ENCODE measurements at places on chromosomes 12 and 14.

- peaks cover 18% of the 10 kb centered on the region for H3K4me1 ChIP-seq
- H3K27me3 ChIP-seq: no peaks in the 10 kb centered on the region
- H3K27ac ChIP-seq: peak overlapping the region; percentile 95
- H3K36me3 ChIP-seq: peaks cover 62% of the 10 kb centered on the region
These were observed 137.1 kb downstream of the MON2 start for GRCh38 chr12:62603811-62604098.

DNA sequence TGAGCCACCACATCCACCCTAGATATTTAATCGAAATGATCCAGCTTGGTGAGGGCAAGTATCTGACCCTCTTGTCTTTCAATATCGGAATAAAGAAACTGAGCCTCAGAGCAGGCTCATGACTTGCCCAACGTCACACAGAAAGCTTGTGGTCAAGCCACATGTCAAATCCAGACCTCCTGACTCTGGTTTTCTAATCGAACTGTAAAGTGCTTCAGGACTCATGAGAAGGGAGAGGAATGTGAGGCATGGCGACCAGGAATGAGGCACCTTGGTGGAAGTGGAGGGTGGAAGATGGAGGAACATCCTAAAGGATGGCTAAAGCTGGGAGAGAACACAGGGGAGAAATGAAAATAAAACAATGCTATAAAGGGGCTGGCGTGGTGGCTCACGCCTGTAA is 27.9 kb upstream of the SPPL3 start:
- peaks cover 9% of the 10 kb centered on the region for H3K4me1 ChIP-seq
- H3K36me3 ChIP-seq: peaks cover 15% of the 10 kb centered on the region
- peaks cover 13% of the 10 kb centered on the region for H3K27me3 ChIP-seq
- no peak overlapping the region for H3K4me3 ChIP-seq
- H3K27ac ChIP-seq: no peak overlapping the region

DNA sequence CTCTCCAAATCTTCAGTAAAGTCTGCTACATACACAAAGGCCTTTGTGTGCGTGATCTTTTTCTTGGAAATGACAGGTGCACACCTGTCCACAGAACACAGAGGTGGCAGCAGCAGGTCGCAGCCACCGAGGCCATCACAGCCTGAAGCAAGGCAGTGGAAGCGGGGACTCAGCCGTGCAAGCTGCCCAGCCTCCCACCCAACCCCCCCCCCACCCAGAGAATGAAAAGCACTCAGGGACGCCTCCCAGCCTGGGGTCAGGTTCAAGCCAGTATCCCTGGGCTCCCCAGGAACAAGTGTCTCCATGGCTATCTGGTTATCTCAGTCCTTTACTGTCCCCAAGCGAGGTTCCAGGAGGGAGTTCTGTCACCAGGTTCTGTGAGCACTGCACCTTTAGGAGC is 31.2 kb upstream of the TSPAN9 start:
- no peak overlapping the region for H3K4me3 ChIP-seq
- DNase-seq: no peak
- H3K27me3 ChIP-seq: peaks cover 19% of the 10 kb centered on the region
- no peaks in the 10 kb centered on the region for H3K4me1 ChIP-seq
- no peak overlapping the region for H3K27ac ChIP-seq

DNA sequence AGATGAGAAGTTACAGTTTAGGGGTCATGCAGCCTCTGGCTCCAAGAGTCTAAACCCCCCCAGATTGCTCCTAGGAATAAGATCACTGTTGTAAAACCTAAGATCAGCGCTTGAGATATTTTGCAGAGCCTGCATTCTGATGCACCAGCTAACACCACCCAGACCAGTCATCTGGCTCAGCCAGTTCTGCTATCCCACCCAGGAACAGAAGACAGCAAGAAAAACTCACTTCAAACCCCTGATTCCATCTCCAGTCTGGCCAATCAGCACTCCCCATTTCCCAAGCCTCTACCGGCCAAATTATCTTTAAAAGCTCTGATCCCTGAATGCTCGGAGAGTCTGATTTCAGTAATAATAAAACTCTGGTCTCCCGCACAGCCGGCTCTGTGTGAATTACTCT is 158.6 kb downstream of the ZNF664 start:
- H3K36me3 ChIP-seq: no peaks in the 10 kb centered on the region
- peaks cover 9% of the 10 kb centered on the region for H3K4me1 ChIP-seq
- no peak overlapping the region for H3K27ac ChIP-seq
- DNase-seq: no peak
- H3K27me3 ChIP-seq: peaks cover 3% of the 10 kb centered on the region

DNA sequence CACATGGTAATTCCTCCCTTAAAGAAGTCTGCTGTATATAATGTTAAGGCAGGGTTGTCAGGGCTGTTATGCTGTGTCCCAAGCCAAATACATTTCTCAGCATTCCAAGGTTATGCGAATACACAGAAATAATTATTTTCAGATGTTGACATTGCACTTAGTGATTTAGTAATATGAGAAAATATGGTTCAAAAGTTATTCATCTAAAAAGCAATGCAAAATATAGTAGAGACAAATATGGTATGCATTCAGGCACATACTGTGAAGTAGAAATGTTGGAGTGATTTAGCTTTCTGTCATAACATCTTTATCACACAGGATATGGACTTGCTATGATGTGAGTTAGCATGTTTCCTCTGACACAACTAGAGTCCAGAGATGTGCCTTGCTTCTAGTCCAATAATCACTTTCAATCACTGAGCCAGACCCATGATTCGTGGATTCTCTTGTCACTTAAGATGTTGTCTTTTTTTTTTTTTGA is 70.0 kb downstream of the PDE3A start:
- H3K27me3 ChIP-seq: no peaks in the 10 kb centered on the region
- no peak overlapping the region for H3K27ac ChIP-seq
- H3K36me3 ChIP-seq: no peaks in the 10 kb centered on the region
- no peak overlapping the region for H3K4me3 ChIP-seq
- no peaks in the 10 kb centered on the region for H3K4me1 ChIP-seq

GRCh38 chr14:21309238-21309636 is 29.4 kb downstream of the RPGRIP1 start:
- peaks cover 26% of the 10 kb centered on the region for H3K4me1 ChIP-seq
- peak; percentile 2 for DNase-seq
- peak overlapping the region; percentile 70 for H3K4me3 ChIP-seq
- H3K36me3 ChIP-seq: peaks cover 17% of the 10 kb centered on the region

GRCh38 chr12:24945845-24946244 is 3.1 kb downstream of the BCAT1 start:
- no peaks in the 10 kb centered on the region for H3K4me1 ChIP-seq
- no peak overlapping the region for H3K4me3 ChIP-seq
- no peak for DNase-seq
- H3K36me3 ChIP-seq: peaks cover 8% of the 10 kb centered on the region
- H3K27me3 ChIP-seq: peaks cover 14% of the 10 kb centered on the region

- H3K4me1 ChIP-seq: no peaks in the 10 kb centered on the region
- H3K27ac ChIP-seq: no peak overlapping the region
- no peaks in the 10 kb centered on the region for H3K27me3 ChIP-seq
- H3K36me3 ChIP-seq: no peaks in the 10 kb centered on the region
- no peak for DNase-seq
These were observed 439.2 kb downstream of the BTG1 start for GRCh38 chr12:91706466-91706865.

GRCh38 chr12:102797528-102797927 is 119.5 kb downstream of the PAH start:
- H3K27me3 ChIP-seq: peaks cover 25% of the 10 kb centered on the region
- H3K27ac ChIP-seq: no peak overlapping the region
- H3K36me3 ChIP-seq: no peaks in the 10 kb centered on the region
- DNase-seq: no peak
- no peaks in the 10 kb centered on the region for H3K4me1 ChIP-seq

DNA sequence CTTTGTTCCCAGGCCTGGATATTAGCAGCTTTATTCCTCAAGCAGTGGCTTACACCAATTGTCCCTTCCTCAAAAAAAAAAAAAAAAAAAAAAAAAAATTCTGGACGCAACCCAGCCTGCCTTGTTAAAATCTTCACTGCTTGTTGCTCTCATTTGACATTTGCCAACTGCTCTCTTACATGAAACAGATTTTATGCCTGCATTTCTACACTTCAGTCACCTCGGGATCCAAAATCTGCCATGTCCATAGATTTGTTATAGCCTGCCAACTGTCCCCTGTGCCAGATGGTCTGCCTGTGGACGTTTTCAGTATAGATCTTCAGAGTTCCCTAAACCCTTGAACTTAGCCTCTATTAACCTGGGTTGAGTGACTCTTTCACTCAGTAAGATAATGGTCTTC is 651.5 kb downstream of the FSCB start:
- H3K27ac ChIP-seq: no peak overlapping the region
- no peaks in the 10 kb centered on the region for H3K4me1 ChIP-seq
- H3K4me3 ChIP-seq: no peak overlapping the region
- H3K27me3 ChIP-seq: no peaks in the 10 kb centered on the region
- no peak for DNase-seq

DNA sequence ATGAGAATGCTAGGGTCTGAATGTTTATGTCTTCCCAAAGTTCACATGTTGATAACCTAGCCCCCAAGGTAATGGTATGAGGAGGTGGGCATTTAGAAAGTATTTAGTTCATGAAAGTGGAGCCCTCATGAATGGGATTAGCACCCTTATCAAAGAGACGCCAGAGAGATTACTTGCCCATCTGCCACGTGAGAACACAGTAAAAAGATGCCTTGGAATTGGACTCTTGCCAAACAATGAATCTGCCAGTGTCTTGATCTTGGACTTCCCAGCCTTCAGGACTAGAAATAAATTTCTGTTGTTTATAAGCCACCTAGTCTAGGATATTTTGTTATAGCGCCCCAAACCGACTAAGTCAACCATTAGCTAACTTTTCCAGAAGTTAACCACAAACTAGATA is 92.0 kb upstream of the SLC38A4 start:
- no peak overlapping the region for H3K27ac ChIP-seq
- H3K4me1 ChIP-seq: no peaks in the 10 kb centered on the region
- H3K4me3 ChIP-seq: no peak overlapping the region
- H3K27me3 ChIP-seq: no peaks in the 10 kb centered on the region
- peaks cover 5% of the 10 kb centered on the region for H3K36me3 ChIP-seq
- DNase-seq: no peak

DNA sequence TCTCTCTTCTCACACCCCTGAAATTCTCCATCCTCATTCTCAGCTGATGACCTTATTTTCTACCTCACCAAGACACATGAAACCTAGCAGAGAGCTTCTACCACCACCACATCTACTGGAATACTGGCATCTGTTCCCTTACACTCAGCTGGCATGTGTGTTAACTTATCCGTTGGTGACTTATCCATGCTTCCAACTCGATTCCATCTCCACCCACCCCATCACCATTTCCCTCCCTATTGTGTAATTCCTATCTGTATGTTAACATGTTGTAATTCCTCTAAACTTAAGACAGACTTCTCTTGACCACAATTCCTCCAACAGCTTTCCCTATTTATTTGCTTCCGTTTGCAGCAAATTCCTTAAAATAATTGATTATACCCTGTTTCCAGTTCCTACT is 15.4 kb downstream of the C1S start:
- no peak overlapping the region for H3K4me3 ChIP-seq
- H3K36me3 ChIP-seq: no peaks in the 10 kb centered on the region
- DNase-seq: no peak
- H3K27ac ChIP-seq: no peak overlapping the region
- H3K4me1 ChIP-seq: no peaks in the 10 kb centered on the region
